ENCODE measurements at places on chromosomes 7 and 10.

DNA sequence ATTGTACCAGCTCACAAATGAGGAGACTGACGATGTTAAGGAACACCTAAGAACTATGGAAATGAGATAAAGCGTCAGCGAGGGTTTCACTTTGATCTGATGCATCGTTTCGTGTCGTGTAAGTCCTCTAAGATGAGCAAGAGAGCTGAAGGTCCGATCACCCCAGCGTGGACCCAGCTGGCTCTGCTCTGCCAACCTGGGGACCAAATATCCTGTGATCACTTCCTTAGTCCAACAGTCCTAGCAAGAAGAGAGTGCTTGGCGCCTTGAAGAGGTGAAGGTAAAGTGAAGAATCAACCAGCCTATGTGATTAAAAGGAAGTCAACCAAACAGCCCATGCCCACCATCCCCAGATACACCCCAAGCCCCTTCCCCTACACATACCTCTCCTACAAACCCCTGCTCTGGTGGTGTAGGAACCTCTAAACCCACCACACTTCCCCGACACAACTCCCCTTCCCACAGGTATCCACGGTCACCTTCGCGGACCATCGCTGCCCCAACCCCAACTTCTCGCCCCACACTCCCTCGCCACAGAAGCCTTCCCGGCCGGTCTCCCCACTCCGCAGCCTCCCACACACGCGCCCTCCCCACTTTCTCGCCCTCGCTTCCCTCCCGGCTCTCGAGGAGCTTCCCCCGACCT is 722 bp downstream of the UPF2 start:
- peak; percentile 7 for DNase-seq

- DNase-seq: no peak
Observed at GRCh38 chr7:82530361-82530760, 86.8 kb upstream of the CACNA2D1 start.

DNA sequence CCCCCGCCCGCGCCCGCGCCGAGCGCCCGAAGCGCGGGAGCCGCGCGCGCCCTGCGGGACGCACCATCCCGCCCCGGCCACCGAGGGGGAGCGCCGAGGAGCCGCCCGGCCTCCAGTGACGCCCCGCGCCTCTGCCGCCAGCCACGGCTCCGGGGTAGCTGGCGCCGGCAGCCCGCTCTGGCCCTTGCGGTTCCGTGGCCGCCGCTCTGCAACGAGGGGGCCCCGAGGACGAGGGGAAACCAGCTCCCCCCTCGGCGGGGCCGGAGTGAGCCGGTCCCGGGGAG is at the start of gene PAXIP1:
PAXIP1 (minus strand) TSS at position 33 of the 284 bp plus-strand sequence. CDS start 195 bp downstream, outside the sequence.
- DNase-seq: no peak

DNA sequence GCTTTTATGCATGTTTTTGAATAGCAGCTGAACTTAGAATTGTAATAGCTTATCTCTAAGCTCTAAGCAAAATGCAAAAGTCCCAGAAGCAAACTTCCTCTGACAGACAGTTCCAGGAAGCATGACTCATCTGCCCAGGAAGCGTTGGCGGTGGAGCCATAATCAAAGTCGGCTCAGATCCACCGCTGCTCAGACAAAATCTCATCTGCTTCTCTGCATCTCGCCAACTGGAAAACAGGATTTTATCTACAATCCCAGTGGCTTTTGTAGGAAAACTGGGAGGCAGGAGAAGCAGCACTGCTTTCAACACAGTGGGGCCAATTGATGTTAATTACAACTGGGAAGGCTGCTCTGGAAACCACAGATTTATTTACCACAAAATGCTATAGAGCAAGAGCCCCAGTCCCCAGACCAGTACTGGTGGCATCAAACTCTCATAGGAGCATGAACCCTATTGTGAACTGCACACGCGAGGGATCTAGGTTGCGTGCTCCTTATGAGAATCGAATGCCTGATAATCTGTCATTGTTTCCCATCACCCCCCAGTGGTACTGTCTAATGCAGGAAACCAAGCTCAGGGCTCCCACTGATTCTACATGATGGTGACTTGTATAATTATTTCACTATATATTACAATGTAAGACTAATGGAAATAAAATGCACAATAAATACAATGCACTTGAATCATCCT is 99.9 kb downstream of the CUBN start:
- peak; percentile 9 for DNase-seq

DNA sequence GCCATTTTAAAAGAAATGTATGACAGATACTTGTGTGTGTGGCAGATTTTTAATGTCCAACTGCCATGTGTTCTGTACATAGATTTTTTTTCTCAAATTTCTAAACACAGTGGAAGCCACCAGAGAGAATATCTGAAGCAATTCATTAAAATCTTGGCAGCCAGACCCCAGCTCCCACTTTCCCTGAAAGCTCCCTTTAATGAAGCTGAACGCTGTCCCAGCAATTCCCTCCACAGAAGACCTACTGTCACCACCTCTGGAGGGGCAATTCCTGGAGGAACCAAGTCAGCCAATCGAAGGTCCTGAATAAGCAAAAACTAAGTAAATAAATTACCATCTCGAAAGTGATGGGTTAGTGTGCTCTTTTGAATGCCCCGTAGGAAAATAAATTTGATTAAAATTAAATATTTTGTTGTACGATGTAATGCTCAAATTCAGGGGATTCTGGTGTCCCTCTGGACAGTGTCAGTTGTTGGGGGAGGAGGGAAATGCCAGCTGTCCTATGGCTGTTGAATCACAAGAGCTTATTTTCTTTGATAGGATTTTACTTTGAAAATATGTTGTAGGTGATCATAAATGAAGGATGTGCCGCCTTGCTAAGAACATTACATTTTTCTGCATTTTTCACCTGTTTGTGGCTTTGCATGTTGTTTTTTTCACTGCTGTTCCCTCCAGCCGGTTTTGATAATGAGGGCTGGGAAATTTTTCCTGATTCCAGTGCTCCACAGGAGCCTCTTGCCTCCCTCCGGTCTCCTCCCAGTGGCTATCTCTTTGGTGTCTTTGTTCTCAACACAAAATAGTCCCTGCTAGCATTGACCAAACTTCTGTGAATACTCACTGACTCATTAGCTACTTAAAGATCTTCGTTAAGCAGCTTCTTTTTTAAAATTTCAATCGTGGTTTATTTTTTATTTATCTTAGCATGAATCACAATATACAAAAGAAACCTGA is 9.2 kb upstream of the GSAP start:
- DNase-seq: no peak

DNA sequence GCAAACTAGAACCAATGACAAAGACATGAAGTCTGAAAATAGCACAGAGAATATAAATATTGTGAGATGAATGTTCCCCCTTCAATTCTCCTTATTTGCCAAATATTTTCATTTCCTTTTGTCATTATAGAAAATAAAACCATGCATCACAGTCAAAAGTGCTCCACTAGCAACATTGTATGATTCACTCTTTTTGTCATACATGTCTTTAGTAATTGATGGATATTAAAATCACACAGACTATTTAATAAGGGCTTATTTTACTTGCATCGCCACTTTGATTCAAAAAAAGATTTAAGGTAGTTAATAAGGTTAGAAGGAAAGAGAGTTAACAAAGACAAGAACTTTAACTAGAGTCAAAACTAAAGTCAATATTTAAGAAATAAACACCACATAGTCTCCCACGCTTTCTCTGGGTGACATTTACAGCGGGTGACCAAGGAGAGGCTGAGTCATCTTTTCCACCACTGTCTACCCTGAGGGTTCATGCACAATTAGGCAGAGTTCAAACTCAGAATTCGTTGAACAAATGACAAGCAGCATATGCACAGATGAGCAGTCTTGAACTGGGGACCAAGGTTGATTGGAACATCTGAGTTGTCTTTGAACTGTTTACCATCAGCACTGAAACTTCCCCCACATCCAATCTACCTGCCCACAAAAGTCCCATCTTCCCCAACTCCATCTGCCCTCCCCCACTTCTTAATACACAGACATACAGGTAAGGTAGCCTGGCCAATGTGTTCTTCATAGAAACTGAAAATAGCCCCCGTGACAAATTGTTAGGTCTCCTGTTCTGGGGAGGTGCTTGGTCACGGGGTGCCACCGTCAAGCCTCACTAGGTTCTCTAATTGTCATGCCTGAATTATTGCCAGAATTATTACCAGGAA is 42.5 kb downstream of the C7orf25 start:
- no peak for DNase-seq

- no peak for DNase-seq
Observed at GRCh38 chr7:745431-746154, 18.5 kb upstream of the PRKAR1B start.

GRCh38 chr7:36406156-36406555 is 16.5 kb downstream of the ANLN start:
- no peak for DNase-seq

DNA sequence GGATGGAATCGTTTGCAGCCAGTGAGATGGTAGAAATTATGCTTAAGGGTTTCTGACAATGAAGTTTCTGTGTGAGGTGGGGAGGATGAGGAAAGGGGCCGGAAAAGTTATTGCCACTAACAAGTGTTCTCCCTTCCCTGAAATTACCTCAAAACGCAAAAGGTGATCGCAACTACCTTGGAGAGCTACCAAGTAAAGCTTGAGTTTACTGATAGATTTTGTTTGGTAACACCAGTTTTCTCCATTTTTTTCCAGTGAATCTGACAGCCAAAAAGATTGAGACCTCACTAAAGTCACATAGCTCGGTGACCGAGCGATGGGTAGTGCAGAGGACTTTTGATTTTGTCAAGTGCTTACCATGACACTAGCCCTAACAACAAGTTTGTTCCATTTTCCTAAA is 1.6 kb downstream of the SUV39H2 start:
- DNase-seq: no peak

- no peak for DNase-seq
Observed at GRCh38 chr7:79452032-79452494, 1.4 kb downstream of the MAGI2 start.

GRCh38 chr10:78335371-78335690 is 301.7 kb downstream of the RPS24 start:
- DNase-seq: no peak

DNA sequence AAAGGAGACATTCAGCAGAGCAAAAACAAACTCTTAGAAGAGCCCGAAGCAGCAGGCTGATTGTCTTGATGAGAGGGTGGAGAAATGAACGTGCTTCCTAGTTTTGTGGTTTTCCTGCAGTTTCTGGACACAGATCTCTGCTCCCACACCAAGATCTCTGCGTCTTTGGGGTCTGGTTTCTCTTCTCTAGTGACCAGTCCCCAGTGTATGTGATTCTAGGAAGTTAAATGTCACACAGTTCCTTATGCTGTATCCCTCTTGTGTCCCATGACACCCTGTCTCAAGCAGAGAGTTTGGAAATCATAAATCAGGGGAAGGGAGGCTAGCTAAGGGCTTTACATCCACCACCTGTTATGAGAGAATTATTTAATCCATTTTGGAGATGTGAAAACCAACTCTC is 55.4 kb upstream of the KLF14 start:
- DNase-seq: no peak

Measured in SW 1271 (cell line).